Activated naive CD4-positive, alpha-beta T cell treated with anti-CD3 and anti-CD28 coated beads for 36 hours (primary cell): ENCODE measurements at places on chromosomes 13 and 19.
A peak's percentile ranks its signal among the peaks of the same experiment; 100 is the strongest.

DNA sequence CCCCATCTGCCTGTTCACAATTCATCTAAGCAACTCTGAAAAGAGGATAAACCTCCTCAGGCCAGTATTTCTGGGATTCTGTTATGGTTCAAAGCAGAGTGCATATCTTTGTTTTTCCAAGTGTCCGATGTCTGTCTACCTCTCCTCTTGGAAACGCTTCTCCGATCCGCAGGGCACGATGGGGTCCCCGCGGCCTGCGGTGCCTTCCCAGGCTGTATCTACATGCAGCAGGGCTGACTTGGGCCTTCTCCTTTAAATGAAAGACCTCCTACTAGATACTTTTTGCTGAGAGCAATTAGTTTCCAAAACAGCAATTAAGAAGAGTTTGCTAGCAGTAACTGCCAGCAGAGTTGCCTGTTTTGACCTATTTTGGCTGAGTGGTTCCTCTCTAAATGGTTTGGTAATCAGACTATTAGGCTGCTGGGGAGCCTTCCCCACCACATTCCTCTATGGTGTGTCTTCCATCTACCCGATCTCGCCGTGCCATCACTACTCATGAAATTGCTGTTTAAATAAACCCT, 23.5 kb downstream of the COL4A2 start:
- no peak for DNase-seq

GRCh38 chr13:90055121-90055520, 1292.4 kb upstream of the MIR17HG start:
- no peak for DNase-seq

DNA sequence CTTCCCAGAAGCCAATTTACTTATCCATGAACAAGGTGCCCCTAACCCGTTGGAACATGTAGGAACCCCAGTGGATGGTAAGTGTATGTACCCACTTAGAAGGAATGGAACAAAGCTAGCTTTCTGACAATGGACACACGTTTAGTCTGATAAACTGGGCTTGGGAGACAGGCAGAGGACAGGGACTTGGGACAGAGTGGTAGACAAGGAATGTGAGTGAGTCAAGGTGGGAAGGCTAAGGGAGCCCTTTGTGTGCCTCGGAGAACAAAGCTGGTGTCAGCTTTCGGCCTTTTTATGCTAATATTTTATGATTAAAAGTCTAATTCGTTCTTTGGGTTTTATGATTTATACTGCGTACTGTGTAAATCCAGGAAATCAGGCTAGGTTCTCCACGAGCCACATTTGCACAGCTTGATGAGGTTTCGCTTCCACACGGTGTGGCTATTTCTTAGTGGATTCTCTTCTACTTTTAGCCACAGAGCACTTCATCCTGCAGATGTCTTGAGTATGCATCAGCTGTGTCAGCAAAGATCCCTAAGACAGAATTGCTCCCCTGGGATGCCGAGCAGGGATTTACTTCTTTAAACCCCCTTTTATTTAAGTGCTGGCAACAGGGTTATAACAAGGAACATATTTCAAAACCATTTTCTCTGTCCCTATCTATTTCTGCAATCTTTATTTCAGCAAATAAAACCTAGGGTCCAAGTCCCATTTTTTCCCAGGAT, 258.5 kb downstream of the DLEU7 start:
- DNase-seq, result no peak

- no peak for DNase-seq
Observed at GRCh38 chr13:73092829-73093228, 34.0 kb downstream of the KLF5 start.

GRCh38 chr19:32018014-32018413, 327.4 kb upstream of the ZNF507 start:
- no peak for DNase-seq

DNA sequence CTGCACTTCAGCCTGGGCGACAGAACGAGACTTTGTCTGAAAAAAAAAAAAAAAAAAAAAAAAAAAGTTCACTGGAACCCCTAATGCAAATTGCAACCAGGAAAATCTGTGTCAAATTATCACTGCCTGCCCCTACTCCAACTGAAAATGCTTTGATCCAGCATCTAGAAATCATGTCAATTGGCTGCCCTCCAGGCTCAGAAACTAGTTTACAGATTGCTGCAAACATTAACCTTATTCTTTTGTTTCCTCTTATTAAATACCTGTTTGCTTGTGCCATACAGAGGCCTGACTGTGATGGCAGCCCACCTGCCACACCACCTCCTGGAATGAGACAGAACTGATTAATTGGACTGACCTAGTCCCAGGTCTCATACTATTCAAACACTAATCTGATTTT, 18.6 kb upstream of the AKT2 start:
- no peak for DNase-seq

DNA sequence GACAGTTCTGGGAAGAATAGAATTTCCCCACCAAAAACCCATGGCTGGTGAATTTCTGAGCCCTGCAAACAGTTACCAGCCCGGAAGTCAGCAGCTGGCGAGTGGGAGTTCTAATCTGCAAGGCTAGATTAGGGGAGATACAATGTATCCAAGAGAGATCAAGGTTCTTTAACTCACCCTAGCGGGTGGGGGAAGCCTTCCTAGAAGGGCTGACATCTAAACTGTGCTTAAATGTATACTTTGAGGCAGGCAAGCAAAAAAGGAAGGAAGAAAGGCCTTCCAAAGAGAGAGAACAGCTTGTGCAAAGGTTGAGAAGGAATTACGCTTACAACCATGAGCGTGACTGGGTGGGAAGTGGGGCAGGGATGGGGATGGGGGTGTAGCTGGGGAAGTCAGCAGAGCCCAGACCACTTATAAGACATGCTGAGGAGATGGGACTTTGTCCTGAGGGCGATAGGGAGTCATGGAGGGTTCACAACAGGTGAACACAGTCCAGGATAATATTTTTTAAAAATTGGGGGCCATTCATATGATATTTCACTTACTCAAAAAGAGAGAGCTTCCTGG, 20.8 kb upstream of the ZNRF4 start:
- no peak for DNase-seq

DNA sequence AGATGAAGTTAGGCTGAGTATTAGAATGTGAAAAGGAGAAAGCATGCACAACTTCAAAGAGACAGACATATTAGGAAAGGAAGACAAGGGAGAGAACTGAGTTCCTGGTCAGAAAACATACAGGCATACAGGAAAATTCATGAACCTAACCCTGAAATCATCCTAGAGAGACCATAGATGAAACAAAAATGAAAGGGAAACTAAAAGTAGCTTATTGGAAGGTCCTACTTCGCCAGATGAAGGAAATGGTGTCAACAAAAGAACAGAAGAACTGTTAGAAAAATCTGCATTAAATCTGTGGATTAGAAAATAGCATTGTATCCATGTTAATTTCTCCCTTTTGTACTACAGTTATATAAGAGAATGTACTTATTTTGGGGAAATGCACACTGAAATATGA, 169.0 kb upstream of the UFM1 start:
- no peak for DNase-seq

GRCh38 chr13:58300974-58301681, 669.6 kb downstream of the PCDH17 start:
- DNase-seq, result no peak

- no peak for DNase-seq
Observed at GRCh38 chr13:77456271-77456670, 79.2 kb upstream of the SCEL start.

DNA sequence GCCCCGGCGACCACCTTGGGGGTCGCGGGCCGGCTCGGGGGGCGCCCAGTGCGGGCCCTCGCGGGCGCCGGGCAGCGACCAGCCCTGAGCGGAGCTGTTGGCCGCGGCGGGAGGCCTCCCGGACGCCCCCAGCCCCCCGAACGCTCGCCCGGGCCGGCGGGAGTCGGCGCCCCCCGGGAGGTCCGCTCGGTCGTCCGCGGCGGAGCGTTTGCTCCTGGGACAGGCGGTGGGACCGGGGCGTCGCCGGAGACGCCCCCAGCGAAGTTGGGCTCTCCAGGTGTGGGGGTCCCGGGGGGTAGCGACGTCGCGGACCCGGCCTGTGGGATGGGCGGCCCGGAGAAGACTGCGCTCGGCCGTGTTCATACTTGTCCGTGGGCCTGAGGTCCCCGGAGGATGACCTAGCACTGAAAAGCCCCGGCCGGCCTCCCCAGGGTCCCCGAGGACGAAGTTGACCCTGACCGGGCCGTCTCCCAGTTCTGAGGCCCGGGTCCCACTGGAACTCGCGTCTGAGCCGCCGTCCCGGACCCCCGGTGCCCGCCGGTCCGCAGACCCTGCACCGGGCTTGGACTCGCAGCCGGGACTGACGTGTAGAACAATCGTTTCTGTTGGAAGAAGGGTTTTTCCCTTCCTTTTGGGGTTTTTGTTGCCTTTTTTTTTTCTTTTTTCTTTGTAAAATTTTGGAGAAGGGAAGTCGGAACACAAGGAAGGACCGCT, 729 bp downstream of the STK11 start:
- DNase-seq, result no peak

DNA sequence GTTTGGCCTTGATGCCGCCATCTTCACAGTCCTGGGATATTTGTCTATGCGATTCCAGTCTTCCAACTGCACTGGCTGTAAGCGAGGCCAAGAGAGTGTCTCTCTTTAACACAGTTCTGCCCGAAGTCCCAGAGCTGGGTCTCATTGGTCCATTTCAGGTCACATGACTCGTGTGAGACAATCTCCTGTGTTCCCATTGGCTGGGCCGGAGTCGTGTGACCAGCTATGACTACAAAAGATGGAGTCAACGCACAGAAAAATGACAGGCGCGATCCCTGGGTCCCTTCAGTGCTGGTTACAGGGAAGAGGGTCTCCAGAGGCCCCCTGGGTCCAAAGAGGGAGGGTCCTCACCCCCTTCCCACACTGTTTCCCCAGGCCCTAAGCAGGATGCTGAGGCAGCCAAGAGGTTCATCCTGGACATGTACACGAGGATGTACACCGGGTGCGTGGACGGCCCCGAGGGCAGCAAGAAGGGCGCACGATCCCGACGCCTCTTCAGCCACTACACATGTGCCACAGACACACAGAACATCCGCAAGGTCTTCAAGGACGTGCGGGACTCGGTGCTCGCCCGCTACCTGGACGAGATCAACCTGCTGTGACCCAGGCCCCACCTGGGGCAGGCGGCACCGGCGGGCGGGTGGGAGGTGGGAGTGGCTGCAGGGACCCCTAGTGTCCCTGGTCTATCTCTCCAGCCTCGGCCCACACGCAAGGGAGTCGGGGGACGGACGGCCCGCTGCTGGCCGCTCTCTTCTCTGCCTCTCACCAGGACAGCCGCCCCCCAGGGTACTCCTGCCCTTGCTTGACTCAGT, 15.9 kb upstream of the S1PR4 start:
- DNase-seq, result peak; percentile 51

DNA sequence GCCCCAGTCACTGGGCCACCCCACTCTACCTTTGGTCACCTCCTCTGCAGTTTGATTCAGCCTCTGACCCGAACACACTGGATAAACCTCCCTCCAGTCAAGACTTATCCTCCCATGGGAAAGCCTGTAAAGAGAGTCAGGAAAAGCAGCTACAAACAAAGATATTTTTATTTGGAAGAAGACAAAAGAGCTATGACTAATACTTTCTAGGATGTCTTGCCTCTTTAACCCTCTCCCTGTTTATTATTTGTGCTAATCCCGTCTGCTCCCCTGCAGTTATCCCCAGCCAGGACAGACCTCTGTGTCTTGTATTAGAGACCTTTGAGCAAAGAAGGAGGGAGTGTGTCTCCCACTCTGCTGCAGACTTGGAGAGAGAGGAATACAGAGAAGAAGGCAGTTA, 178.3 kb downstream of the EFNB2 start:
- DNase-seq, result no peak

DNA sequence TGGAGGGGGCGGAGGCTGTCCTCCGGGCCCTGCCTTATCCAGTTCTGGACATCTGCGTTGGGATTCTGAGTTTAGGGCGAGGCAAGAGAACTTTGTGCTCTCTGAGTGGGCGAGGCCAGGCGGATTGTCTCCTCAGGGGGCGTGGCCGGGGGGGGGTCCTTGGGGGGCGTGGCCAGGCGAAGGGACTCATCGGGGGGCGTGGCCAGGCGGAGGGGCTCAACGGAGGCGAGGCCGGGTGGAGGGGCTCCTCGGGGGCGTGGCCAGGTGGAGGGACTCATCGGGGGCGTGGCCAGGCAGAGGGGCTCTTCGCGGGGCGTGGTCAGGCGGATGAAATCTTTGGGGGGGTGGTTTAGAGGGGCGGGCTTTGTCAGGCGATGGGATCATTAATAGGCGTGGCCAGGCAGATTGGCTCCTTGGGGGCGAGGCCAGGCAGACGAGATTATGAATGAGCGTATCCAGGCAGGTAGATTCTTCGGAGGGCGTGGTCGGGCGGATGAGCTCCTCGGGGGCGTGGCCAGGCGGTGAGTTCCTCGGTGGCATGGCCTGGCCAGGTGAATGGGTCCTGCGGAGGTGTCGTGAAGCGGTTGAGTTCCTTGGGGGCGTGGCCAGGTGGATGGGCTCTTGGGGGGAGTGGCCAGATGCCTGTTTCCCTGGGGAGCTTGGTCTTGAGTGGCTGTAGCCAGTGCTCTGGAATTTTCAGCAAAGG, 10.3 kb upstream of the CACNG7 start:
- no peak for DNase-seq

DNA sequence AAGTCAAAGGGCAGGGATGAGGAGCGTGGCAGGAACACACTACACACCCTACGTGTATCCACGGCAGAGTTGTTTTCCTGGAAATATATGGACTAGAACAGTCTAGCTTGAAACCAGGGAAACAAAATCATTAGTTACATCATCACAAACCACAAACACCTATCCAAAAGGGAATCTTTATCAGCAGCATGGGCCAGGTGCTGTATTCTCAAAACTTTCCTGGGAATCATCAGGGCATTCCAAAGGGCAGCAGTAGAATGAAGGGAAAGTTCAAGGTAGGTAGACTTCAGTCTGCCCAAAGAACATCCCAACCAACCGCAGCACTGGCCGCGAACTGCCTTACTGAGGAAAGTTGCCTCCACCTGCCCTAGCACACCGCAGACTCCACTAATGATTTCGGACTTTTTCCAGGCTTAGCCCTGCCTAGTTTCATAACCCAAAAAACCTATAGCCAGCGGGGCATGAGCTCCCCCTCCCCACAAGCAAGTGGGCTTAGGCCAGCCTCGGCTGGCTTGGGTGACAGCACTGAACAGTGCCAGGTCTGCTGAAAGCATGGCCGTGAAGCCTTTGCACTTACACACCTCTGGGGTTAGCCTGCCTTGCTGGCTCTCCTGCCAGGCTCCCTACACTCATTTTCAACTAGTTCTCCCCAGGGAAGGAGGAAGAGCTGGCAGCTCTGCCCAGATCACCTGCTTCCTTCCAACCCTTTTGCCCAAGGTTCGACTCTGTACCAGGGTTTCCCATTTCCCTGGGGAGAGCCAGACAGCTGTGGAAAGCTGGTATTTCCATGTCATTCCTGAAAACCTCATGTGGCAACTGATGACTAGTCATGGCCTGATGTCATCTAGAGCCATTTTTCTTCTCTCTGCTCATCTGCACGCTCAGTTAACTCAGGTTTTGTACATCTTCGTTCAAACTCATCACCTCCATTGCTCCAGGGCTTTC, 77.3 kb upstream of the UBAC2 start:
- no peak for DNase-seq

GRCh38 chr19:6682607-6683128, 12.7 kb upstream of the TNFSF14 start:
- DNase-seq, result no peak
